ENCODE measurements at places on chromosomes 2 and 18.
A peak's percentile ranks its signal among the peaks of the same experiment; 100 is the strongest.

DNA sequence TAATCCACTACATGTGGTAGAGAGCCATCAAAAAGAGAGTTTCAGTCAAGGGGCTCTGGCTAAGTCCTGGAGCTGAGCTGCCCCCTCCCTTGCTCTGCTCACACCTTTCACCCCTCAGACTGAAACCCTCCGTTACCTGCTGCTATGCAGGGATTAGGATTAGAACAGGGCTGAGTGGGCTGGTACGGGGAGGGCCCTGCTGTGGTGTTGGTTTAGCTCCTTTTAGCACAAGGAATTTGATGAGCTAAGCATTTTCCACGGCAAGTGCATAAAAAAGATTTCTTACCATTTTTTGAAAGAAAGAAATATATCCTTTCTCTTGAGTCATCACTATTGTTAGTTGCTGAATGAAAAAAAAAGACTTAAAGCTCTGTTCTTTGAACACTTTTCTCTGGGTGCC is 46.3 kb downstream of the TCF7L1 start:
- no peak for DNase-seq

GRCh38 chr2:72150861-72151356 is 3.2 kb upstream of the CYP26B1 start:
- DNase-seq = no peak

DNA sequence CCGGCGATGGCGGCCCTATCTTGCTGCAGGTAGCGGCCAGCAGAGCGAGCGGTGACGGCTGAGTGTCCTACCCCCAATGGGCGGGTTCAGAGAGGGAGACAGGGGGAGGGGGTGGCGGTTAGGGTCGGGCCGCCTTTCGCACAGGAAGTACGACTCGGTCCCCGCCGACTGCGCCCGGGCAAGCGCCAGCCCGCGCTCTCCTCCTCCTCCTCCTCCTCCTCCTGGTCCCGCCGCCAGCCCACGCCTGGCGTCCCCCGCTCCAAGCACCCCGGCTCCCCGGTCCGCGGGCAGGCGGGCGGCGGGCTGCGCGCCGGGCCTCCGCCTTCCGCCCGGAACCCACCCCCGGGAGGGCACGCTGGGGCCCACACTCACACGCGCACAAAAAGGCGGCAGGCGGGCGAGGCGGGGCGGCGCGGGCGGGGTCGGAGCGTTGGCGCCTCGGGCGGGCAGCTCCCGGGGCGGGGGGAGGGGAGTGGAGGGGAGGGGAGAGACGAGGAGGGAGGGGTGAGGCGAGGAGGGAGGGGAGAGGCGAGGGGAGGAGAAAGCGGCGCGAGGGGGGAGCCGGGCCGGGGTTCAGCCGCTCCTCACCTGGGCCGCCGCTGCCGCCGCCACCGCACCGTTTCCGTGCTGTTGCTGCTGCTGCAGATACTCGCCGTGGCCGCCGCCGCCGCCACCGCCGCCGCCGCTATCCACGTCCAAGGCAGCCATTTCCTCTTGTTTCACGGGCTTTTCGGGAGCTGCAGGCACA is 1.2 kb downstream of the SP3 start:
- peak; percentile 93 for DNase-seq

DNA sequence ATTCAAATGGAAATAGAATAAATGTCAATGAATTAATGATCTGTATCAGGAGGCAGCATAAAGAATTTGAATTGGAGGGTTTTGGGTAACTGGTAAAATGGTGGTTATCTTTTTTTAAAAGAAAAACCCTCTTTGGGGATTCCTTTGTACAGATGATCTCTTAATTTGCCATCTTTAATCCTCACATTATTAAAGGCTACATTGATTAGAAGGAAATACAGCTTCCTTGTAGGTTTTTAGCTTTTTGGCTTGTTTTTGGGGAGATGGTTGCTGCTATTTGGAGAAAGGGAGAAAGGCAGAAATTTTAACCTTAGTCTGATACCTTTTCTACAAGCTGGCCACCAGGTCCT is 600 bp upstream of the MAPRE2 start:
- DNase-seq = no peak

DNA sequence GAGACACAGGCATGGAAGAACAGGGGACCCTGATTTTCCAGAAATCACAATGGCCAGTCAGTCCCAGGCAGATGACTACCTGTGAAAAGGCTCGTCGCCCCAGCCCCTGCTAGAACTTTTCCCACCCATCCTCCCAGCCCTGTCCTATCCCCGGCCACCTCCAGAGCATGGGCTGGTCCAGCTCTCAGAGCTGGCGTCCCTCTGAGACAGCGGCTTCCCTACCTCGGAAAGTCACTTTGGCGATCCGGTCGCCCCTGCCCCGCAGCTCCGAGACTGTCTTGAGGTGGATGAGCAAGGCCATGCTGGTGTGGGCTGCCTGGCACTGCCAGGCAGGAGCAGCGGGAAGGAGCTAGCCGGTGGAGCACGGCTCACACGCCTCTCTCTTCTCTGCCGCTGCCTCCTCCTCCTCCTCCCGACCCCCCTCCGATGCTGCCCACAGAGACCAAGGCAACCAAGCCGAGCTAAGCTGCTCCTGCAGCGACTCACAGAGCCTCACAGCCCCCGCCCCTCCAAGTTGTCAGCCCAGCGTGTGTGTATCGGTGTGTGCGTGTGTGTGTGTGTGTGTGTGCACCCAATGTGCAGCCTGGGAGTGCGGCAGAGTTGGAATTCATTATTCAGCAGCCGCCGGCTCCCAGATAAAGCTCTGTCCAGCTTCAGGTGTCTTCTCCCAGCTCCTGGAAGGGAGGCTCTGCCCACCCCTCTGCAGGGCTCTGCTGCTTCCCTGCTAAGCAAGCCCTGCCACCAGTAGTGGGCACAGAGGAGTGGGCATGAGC is 80.5 kb upstream of the OTOF start:
- DNase-seq = no peak

- no peak for DNase-seq
Observed at GRCh38 chr18:37538526-37539205, 26.9 kb downstream of the CELF4 start.

DNA sequence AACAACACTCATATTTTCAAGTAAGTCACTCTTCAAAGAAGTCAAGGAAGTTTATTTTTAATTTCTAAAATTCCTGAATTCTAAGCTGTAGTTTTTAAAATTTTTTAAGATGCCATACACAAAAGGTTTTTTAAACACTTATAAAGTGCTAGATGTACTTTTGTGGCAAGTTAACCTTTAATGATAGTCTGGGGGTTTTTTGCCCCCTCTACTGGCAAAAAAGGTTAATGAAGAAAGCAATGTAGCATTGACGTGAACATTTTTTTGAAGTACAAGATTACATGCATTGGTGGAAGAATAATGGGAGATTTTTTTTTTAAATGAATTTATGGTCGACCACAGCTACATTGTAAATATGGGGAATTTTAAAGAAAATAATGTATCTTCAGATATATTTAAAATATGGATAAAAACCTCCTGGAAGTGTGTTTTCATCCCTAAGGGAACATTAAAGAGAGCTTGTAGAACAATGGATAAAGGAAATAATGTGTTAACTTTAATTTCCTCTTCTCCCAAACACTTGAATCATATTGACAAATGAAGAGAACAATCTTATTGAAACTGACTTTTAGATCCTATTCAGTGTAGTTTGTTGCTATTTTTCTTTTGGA is 12.6 kb downstream of the ITPRID2 start:
- peak; percentile 34 for DNase-seq

DNA sequence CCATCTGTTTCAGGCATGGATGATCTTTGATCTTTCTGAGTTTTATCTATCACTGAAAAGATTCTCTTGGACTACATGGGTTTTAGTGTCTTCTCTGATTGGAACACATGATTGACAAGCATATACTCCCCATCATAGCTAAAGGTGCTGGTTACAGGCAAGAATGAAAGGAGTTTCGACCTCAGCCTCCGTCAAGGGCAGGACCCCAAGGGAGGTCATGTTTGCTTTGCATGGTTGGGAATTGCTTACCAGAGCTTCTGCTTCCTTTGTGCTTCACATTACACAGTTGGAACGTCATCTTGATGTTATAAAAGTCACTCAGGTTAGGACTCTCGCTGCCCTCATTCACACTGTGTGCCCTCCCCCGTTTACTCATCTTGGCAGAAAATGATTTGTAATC is 287.7 kb downstream of the PIK3C3 start:
- DNase-seq = no peak

DNA sequence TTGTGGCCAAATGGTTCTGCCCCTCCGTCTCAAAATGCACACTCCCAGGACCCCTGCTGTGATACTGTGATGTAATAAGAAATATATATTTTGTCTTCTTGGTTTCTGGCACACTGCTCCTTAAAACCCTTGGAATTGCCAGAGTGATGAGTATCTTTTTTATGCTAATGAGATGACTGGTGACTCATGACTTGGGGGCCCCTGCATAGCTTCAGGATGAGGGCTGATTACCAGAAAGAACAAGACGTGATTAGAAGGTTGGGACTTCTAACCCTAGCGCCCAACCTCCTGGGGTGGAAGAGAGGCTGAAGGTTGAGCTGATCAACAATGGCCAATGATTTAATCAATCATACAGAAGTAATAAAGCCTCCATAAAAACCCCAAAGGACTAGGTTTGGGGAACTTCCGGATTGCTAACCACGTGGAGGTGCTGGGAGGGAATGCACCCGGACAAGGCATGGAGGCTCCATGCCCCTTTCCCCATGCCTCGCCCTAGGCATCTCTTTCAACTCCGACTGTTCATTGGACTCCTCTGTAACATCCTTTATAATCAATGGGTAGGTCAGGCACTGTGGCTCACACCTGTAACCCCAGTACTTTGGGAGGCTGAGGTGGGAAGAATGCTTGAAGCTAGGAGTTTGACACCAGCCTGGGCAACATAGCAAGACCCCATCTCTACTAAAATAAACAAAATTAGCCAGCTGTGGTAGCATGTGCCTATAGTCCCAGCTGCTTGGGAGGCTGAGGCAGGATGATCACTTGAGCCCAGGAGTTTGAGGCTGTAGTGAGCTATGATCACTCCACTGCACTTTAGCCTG is 89.1 kb downstream of the HS1BP3 start:
- no peak for DNase-seq

DNA sequence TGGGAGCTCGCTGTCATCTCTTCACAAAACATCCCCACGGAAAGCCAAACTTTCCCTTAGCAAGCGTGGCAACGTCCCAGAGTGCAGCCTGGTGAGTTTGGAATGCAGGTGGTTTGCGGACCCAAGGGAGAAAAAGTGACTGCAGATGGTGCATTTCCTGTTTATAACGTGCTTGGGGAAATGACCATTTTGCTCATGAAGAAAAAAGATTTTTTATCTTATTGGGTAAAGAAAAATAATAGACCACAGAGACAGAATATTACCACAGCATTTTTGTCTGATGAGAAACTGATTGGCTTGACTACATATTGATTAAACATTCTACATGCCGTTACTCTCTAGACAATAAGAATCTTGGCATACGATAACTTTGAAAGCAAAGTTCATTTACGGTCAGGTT is 136.5 kb downstream of the COPS8 start:
- DNase-seq = no peak

GRCh38 chr2:221529943-221530652 is 42.0 kb downstream of the EPHA4 start:
- DNase-seq = no peak

- DNase-seq = no peak
Observed at GRCh38 chr18:7593218-7593819, 26.2 kb downstream of the PTPRM start.

DNA sequence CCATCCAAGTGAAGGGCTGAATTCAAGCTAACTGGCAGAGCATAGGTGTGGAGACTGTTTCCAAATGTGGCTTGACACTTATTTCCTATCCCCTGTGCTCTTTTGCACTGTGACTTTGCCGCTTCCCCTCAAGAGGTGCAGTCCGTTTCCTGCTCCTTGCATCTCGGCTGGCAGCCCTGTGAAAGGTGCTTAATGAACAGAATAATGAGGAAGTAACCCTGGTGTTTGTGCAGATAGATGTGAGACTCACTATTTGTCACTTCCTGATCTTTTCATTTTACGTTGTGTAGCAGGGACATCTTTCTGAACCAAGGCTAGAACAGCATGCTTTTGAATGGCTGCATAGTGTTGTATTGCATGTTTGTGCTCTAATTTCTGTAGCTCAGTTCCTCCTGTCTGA is 60.8 kb downstream of the CEP192 start:
- peak; percentile 46 for DNase-seq

DNA sequence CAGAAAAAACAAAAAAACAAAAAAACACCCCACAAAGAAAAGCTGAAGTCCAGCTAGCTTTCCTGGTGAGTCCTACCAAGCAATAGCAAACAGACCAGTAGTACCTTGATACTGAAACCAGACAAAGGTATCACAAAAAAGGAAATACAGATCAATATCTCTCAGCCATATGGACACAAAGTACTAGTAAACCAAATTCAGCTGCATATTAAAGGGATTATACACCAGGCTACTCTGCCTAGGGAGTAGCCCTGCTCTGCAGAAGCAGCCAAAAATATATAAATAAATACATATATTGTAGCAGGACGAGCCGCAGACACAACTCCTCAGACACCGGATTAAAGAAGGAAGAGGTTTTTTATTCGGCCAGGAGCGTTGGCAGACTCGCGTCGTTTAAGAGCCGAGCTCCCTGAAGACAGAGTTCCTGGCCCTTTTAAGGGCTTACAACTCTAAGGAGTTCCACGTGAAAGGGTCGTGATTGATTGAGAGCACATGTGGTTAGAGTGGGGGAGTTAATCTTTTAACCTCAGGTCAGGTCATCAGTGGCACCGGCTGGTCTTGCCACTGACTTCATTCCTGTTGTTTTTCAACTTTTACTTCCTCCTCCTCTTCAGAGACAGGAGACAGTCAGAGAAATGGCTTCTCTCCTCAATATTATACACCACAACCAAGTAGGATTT is 38.4 kb upstream of the DTNB start:
- peak; percentile 72 for DNase-seq

GRCh38 chr2:167626301-167626700 is 621.1 kb downstream of the STK39 start:
- no peak for DNase-seq

DNA sequence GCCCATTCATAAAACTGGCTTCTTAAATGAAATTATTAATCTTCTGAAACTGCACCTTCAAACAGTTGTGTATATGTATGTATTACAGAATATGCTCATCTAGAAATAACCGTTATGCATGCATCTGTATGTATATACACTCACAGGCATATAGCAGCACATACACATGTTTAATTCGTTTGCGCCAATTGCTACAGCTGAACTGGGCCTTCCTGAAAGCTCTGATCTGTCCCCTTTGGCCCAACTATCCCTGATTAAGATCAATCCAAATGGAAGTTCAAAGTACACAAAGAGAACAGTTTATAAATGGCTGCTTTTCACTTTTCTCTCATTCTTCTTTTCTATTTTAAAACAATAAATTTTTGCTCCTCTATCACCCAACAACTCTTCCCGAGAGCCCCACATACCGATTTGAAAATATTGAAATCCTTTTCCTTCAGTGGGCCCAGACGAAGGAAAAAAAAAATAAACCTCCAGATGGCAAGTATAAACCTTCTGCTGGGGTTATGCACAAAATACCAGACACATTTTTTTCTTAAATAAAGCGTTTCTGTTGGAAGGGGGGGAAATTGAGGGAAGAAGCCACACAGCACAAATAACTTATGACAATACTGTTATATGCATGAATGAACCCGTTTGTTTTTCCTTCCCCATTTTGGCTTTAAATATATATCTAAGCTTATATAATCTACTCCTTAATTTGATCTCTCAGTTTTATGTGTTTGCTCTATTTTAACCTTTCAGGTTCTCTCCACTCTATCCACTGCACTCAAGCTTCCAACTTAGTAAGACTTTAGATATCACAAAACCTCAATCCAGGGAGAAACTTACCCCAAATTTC is 267.3 kb downstream of the TCF4 start:
- no peak for DNase-seq
